Camera-type eye (tissue), 1 donor: ENCODE measurements at places on chromosomes 2 and 18. TPM values are rescaled to one million over a fixed set of nuclear protein-coding genes. Genes with fewer than 3 reads are reported as not detected.

The RIT2 gene
- total RNA-seq, result 0.38 TPM

The TMEM169 gene
- 19.5 TPM for total RNA-seq

The SKOR2 gene
- 1.2 TPM for total RNA-seq

The VSNL1 gene
- total RNA-seq, result 12.9 TPM

The C1QL2 gene
- 4.1 TPM for total RNA-seq

The PLEK gene
- total RNA-seq, result 7.2 TPM

The HOXD9 gene
- 1.0 TPM for total RNA-seq

The SPOPL gene
- total RNA-seq, result 34.8 TPM

The HMSD gene
- 2.8 TPM for total RNA-seq

The BCL11A gene
- total RNA-seq, result 29.0 TPM

The TAF1B gene
- total RNA-seq, result 46.5 TPM
